ENCODE measurements at places on chromosomes 5 and 9.

DNA sequence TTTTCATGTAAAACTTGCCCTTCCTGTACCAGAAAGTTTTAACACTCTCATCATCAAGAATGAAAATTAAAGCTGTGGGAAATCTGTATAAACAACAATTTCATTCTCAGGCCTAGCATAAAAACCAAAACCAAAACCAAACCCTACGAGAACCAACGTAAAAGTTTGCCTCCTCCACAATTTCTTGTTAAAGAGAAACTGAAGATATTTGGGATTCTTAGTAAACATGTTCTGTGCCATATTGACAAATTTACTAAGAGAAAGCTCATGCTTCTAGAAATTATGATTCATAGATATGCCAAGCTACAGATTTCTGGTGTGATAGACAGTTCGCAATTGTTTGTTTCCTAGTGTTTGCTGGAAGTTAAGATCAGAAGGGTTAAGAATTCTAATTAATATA lies 801.0 kb upstream of the NUDT12 start:
- DNase-seq: no peak

GRCh38 chr5:59021837-59022514 lies 439.1 kb downstream of the RAB3C start:
- DNase-seq: no peak

- no peak for DNase-seq
These were observed 81.7 kb upstream of the IL6ST start for GRCh38 chr5:56076486-56076885.

- DNase-seq: no peak
These were observed 21.6 kb downstream of the GAS1 start for GRCh38 chr9:86925686-86926085.

DNA sequence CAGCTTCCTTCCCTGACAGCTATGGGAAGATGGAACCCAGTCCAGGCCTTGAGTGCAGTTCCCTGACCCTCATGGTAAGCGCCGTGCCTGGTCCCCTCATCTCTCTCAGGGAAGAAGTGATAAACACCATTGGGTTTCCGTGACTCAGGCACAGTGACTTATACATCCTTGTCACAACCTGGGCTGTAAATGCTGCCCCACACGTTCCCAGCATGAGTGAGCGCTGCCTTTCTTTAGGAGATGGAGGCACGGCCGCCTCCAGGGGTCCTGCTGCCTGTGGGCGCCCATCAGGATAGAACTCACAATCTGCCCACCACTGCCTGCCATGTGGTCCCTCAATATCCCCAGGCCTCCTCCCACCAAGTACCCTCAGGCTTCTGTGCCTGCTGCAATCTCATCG lies 8.3 kb upstream of the NKD2 start:
- DNase-seq: no peak

DNA sequence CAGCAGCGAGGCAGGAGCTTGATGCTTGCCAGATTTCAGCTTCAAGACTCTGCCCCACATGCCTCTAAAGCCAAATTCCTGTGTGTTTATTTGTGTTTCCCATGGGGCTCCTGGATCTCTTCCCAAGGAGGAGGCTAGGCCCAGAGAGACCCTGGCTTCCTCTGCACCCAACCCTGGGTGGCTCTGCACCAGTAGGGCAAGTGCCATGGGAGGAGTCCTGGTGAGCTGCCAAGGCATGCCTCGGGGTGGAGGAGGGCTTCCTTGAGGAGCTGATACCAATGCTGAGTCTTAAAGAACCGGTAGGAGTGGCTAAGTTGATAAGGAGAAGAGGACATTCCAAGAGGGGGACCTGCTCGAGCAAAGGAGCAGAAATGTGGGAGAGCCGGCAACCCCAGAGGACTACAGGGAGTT lies 6.8 kb upstream of the TIFAB start:
- DNase-seq: no peak

DNA sequence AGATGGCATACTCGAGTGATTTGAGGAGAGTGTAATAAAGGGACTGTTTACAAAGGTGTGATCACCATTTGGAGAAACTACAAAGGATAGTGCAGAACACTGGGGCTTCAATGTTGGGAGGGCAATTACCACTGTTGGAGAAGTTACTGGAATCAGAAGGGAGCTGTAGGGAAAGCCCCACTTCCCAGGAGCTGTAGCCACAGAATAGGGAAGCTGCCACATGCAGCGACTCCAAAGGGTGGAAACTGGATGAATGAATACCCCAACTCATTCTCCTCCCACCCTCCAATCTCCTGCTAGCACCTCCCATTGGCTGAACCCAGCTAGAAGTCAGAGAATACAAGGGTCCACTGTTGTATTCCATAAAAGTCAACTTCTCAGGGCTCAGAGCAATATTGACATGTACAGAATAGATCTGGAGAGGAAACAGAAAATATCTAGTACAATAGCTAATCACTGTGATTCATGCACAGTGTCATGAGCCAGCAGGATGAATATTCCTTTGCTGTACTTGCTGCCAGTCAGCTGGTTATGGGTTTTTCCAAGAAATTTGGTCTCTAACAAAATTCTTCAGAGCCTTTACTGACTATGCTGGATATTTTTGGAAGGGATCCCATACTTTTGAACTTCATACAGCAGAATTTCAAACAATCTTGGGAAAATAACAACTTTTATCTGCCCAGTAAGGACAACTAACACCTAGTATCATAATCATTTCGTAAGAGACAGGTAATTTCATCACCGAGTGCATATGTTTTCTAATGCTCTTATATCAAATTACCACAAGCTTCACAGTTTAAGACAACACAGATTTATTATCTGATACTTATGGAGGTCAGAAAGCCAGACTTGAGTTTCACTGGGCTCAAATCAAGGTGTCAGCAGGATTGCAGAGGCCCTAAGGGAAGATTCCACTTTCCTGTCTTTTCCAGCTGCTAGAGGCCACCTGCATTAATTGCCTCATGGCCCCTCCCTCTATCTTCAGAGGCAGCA lies 39.6 kb downstream of the PDCD1LG2 start:
- no peak for DNase-seq

GRCh38 chr9:38263532-38263931 lies 129.0 kb upstream of the ALDH1B1 start:
- no peak for DNase-seq

- no peak for DNase-seq
These were observed 331.5 kb downstream of the ZNF608 start for GRCh38 chr5:124414973-124415372.

DNA sequence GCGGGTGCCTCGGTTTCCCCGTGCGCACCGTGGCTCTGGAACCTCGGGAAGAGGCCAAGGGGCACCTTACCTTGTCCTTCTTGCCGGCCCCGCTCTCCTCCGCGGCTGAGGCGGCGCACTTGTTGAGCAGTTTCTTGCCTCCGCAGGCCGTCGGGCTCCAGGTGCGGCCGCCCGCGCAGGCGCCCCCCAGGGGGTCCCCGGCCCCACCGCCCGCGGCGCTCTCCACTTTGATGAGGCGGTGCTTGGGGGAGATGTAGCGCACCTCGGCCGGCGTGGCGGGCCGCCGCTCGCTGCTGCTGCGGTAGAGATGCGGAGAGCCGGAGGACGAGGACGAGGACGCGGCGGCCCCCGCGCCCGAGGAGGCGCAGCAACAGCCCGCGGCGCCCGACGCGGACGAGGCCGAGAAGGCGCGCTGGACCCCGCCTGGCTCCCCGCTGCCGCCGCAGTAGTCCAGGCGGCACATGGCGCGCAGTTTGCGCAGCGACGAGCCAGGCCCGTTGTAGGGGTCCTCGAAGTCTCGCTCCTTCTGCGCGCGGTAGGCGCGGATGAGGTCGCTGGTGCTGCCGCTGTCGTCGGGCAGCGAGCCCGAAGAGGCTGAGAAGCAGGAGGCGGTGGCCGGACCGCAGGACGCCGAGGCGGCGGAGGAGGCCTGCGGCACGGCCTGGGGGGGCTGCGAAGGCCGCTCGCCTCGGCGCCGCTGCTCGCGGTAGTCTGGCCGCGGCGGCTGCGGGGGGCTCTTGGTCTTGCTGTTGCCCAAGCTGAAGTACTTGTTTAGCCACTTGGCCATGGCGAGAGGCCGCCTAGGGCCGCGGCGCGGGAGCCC lies 957 bp downstream of the SHB start:
- DNase-seq: no peak

DNA sequence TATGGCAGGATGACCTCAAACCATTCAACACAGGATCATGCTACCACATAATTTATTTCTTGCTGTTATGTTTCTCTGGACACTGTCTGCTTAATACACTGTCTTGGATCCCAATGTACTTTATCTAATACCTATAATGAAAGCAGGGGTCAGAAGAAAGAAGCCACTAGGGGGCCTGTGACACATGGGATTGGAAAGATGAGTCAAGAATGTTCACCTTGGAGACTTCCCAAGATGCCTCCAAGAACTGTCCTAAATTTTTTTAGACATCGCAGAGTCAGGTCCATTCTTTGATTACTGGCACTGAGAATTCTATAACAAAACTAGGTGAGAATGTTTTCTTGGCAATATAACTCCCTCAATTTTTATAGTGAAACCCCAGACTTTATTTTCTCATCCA lies 305.8 kb upstream of the SMARCA2 start:
- DNase-seq: no peak

DNA sequence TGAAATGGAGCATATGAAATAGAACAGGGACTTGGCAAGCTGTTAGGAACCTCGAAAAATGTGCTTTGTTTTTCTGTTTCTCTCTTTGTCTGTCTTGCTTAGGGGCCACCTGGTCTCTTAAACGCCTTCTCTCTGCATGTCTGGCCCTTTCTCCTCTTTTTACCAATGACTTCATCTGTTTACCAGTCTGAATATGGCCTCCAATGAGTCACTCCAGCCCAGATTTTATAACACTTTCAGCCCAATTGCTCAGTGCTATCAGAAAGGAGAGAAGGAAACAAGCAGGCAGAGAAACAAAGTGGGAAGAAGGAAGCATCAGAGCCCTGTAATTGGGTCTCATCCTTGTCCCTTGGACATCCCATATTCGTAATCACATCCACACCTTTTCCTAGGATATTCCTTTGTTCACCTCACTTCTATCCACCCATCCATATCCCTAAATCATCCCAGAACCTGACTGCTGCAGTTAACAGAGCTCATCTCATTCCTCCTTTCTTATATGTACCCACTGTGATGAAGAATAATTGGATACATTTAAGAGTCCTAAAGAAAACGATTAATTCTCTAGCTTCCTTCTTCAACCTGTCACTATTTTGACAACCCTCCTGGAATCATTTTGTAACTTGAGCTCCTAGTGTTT lies 151.8 kb upstream of the GPR151 start:
- DNase-seq: no peak

DNA sequence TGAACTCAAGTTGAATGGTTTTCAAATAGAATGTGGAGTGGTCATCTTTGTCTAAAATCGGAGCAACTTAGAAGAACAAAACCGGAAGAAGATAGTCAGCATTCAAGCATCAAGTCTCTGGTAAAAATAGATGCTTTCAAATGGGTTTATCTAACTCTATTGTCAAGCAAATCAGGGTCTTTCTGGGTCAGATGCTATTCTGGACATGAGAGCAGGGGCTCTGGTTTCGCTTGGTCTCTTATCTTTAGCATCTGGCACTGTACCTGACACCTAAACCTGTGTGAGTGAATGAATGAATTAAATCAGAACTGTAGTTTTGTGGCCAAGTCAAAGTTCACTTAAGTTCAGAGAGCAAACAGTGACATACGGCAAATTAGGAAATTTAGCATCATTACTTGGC lies 173.5 kb downstream of the SLIT3 start:
- DNase-seq: no peak

DNA sequence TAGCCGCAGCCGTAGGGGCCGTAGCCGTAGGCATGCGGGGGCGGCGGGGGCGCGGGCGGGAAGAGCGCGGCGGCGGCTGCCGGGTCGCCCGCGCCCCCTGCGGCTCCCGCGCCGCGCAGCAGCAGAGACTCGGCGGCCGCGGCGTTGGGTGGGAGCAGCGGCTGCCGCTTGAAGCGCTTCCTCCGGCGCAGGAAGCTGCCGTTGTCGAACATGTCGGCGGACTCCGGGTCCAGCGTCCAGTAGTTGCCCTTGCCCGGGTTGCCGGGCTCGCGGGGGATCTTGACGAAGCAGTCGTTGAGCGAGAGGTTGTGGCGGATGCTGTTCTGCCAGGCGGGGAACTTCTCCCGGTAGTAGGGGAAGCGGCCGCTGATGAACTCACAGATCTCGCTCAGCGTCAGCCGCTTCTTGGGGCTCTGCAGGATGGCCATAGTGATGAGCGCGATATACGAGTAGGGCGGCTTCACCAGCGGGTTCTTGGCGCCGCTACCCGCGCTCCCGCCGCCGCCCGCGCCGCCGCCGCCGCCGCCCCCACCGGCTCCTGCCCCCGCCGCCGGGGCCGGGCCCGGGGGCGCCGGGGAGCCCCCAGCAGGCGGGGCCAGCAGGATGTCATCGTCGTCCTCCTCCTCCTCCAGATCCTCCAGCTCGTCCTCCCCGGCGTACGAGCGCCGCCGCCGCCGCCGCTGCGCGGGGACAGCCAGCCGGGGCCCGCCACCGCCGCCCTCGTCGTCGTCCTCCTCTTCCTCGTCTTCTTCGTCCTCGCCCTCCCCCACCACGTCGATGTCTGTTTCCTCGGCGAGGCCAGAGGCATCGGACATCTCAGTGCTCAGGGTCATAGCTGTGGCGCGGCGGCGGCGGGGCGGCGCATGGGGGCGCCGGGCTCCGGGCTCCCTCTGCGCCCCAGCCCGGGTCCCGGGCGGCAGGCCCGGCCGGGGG lies 781 bp downstream of the FOXD1 start:
- no peak for DNase-seq

DNA sequence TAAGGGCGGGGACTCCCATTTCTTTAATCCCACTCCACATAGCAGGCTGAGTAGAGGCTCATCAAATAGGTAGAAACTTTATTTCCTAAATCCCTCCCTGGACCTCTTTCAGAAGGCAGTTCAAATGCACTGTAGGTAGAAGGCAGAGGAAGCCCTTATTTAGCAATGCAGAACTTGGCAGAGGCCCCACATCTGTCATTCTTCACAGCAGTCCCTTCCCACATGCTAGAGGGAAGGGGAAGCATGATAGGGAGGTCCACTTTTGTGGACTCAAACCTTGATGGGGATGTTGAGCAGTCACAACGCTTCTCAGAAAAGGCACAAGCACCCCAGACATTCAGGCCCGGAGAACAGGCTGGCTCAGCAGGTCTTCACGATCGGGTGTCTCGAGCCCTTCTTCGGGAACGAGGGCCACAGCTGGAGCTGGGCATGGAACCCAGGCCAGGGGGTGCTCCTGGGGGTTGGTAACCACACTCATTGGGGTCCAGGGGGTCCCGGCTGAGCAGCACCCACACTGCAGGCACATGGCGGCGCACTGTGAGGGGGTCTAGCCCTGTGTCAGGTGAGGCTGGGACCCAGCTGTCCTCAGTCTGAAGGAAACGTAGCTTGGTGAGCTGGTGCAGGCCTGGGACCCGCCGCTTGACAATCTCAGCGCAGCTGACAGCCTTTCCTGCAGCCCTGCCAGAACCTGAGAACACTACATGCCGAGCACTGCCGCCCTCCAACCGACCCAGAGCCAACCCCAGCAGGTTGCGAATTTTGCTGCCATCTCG lies 1.3 kb downstream of the RPP25L start:
- no peak for DNase-seq

Measured in stimulated activated CD4-positive, alpha-beta T cell treated with anti-CD3 and anti-CD28 coated beads, Interleukin-15, amount 100 ng/mL, for 48 hours (primary cell).